Natural killer cell (primary cell): ENCODE measurements at places on chromosomes 4 and X. TPM values are rescaled to one million over a fixed set of nuclear protein-coding genes. Genes with fewer than 3 reads are reported as not detected.

Gene FGFR3
- not detected for total RNA-seq

Gene CT45A2
- not detected for total RNA-seq

Gene CDS1
- 0.14 TPM for total RNA-seq

Gene TMEM129
- 26.9 TPM for total RNA-seq

Gene PITX2
- not detected for total RNA-seq

Gene EPGN
- not detected for total RNA-seq

Gene GPR101
- total RNA-seq: not detected

Gene MYOZ2
- total RNA-seq: not detected

Gene TCEAL6
- not detected for total RNA-seq

Gene RASL11B
- total RNA-seq: not detected

Gene UBL4A
- total RNA-seq: 11.7 TPM

Gene PNMA5
- total RNA-seq: not detected

Gene RPA4
- total RNA-seq: 1.5 TPM

DNA sequence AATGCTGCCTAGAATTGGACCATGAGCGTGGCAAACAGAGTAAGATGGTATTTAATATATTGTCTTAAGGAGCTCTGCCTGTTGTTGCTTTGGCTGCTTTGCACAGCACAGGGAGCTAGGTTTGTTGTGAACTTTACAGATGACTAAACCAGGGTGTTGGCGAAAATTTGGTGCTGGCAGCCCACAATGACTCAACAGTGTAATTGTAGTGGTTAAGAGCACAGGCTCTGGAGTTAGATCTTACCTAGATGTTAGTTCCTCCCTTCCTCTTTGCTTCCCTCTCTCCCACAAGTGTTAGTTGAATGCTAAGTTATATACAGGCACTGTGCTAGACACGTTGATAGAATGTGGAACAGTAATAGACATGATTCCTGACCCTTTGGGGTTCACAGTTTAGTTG lies 128.9 kb upstream of the TRPC5 start:
- H3K36me3 ChIP-seq: no peaks in the 10 kb centered on the region
- no peaks in the 10 kb centered on the region for H3K27me3 ChIP-seq
- H3K4me3 ChIP-seq: no peak overlapping the region
- no peak for DNase-seq
- no peak overlapping the region for H3K27ac ChIP-seq

DNA sequence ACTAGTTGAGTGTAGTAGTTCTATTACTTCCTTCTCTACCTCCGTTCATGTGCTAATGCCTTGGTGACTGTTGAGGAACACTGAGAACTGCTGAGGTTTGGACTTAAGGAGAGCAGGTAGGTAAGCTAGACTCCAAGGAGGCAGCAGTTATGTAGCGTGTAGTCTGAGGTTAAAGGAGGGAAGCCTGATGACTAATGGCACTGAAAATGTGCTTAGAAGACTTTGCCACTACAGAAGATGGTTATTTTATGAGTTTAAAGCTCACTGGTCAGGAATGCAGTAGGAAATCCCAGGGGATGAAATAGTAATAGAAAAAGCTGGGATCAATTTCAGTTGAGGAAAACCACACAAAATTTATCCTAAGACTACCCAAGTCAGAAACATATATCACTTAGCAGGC lies 1077.3 kb downstream of the RAPGEF2 start:
- no peak overlapping the region for H3K4me3 ChIP-seq
- no peaks in the 10 kb centered on the region for H3K4me1 ChIP-seq
- no peak for DNase-seq
- no peaks in the 10 kb centered on the region for H3K36me3 ChIP-seq

GRCh38 chr4:53608242-53608641 lies 17.0 kb upstream of the LNX1 start:
- no peaks in the 10 kb centered on the region for H3K4me1 ChIP-seq
- H3K27ac ChIP-seq: no peak overlapping the region
- H3K36me3 ChIP-seq: no peaks in the 10 kb centered on the region
- no peak overlapping the region for H3K4me3 ChIP-seq
- no peak for DNase-seq

- no peak for DNase-seq
- no peak overlapping the region for H3K27ac ChIP-seq
- no peak overlapping the region for H3K4me3 ChIP-seq
Observed at GRCh38 chrX:96989830-96990571, 106.3 kb downstream of the RPA4 start.

- no peaks in the 10 kb centered on the region for H3K36me3 ChIP-seq
- H3K27ac ChIP-seq: no peak overlapping the region
- no peak for DNase-seq
- no peak overlapping the region for H3K4me3 ChIP-seq
- no peaks in the 10 kb centered on the region for H3K27me3 ChIP-seq
- H3K4me1 ChIP-seq: no peaks in the 10 kb centered on the region
Observed at GRCh38 chr4:108601106-108601505, 19.3 kb upstream of the RPL34 start.

DNA sequence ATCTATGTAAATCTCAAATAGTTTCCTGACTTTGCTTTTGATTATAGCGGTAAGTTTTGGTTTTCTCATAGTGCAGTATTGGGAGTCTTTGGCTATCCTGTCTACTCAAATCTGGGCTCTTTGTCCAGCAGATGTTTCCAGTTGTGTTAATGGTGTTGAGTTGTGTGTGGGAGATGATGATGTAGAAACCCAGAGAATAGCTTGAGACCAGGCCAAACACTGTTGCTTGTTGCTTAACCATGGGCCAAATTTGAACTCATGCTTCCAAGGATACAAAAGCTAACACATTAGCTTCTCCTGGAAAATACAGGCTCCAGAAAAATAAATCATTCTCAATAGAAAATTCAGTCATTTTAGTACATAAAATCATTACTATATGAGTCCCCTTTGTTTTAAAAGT lies 82.6 kb upstream of the GYPA start:
- no peaks in the 10 kb centered on the region for H3K36me3 ChIP-seq
- H3K27me3 ChIP-seq: no peaks in the 10 kb centered on the region
- no peak for DNase-seq
- H3K4me1 ChIP-seq: no peaks in the 10 kb centered on the region
- H3K4me3 ChIP-seq: no peak overlapping the region

GRCh38 chr4:78753091-78753490 lies 23.1 kb upstream of the BMP2K start:
- no peak for DNase-seq
- no peaks in the 10 kb centered on the region for H3K36me3 ChIP-seq
- no peaks in the 10 kb centered on the region for H3K4me1 ChIP-seq
- no peaks in the 10 kb centered on the region for H3K27me3 ChIP-seq

GRCh38 chrX:40108959-40109287 lies 11.2 kb upstream of the BCOR start:
- no peaks in the 10 kb centered on the region for H3K36me3 ChIP-seq
- peaks cover 36% of the 10 kb centered on the region for H3K4me1 ChIP-seq
- DNase-seq: peak; percentile 82
- no peak overlapping the region for H3K27ac ChIP-seq

DNA sequence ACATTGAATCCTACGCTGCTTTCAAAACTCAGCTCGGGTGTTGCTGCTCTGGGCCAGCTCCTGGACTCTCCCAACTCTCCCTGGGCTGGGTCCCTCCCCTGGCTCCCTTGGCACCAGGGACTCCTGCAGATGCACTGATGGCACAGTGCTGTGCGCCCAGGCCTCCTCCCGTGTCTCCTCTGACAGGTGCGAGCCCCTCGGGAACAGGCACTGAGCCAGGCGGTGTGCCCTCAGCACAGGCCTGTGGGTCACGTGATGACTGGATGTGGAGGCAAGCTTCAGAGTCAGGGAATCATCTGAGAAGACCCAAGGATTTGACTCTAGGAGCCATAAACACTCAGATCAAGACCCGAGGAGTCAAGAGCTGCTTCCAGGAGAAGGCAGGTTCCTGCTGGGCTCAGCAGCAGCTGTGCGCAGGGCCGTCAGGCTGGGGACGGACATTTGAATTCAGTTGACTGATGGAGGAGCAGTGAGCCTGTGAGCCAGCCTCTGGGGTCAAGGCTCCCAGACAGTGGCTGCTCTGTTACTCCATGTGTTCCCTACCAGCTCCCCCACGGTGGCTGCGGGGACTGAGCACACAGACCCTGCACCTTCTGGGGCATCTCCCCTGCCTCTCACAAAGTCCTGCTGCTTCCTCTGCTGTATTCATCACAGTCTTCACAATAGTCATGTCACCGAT lies 33.0 kb downstream of the NAT8L start:
- no peak overlapping the region for H3K27ac ChIP-seq
- H3K4me3 ChIP-seq: no peak overlapping the region
- H3K36me3 ChIP-seq: no peaks in the 10 kb centered on the region
- no peak for DNase-seq

DNA sequence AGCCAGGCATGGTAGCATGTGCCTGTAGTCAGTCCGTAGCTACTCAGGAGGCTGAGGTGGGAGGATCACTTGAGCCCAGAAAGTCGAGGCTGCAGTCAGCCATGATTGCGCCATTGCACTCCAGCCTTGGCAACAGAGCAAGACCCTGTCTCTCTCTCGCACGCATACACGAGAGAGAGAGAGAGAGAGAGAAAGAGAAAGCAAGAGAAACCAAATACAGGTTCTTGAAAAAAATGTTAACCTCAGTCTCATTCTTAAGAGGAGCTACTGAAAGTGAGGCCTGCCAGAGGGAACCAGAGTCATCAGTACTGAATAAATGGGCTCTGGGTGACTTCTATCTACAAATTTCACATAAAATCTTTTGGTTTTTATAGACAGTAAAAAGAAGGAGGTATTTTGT lies 42.9 kb downstream of the KIAA0232 start:
- H3K27ac ChIP-seq: peak overlapping the region; percentile 74
- H3K4me1 ChIP-seq: peaks cover 30% of the 10 kb centered on the region
- DNase-seq: no peak
- peaks cover 17% of the 10 kb centered on the region for H3K36me3 ChIP-seq
- H3K4me3 ChIP-seq: no peak overlapping the region

DNA sequence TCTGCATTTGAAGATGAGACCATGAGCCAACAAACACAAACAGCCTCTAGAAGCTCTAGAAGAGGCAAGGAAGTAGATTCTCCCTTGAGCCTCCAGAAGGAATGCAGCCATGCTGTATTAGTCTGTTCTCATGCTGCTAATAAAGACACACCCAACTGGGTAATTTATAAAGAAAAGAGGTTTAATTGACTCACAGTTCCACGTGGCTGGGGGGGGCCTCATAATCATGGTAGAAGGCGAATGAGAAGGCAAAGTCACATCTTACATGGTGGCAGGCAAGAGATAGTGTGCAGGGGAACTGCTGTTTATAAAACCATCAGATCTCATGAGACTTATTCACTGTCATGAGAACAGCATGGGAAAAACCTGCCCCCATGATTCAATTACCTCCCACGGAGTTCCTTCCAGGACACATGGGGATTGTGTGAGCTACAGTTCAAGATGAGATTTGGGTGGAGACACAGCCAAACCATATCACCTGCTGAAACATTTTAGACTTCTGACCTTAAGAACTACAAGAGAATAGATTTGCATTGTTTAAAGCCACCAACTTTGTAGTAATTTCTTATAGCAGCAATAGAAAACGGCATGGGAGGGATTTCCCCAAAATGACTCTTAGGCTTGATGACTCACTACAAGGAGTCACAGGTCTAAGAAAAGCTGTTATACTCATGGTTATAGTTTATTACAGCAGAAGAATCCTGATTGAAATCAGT lies 284.4 kb upstream of the SFRP2 start:
- no peak overlapping the region for H3K27ac ChIP-seq
- H3K27me3 ChIP-seq: no peaks in the 10 kb centered on the region
- DNase-seq: no peak
- no peaks in the 10 kb centered on the region for H3K4me1 ChIP-seq
- H3K36me3 ChIP-seq: no peaks in the 10 kb centered on the region

DNA sequence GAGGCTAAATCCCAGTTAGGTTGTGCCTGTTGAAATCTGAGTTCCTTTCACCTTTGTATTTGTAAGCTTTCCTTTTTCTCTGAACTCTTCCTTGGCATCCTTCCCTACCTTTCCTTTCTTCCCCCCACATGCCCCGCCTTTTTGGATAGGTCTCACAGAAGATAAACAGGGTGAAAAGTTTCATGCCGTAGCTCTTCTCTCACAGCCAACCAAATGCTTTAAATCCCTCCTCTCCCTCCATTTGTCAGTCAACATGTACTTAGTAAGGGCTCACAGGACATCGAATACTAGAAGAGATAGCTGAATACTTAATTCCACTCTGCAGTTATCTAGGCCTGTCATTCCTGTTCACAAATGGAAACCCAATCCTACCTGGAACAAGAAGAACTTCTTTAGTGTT lies 107.1 kb upstream of the BMPR1B start:
- H3K4me3 ChIP-seq: no peak overlapping the region
- no peaks in the 10 kb centered on the region for H3K4me1 ChIP-seq
- H3K27ac ChIP-seq: no peak overlapping the region
- no peak for DNase-seq
- no peaks in the 10 kb centered on the region for H3K27me3 ChIP-seq

DNA sequence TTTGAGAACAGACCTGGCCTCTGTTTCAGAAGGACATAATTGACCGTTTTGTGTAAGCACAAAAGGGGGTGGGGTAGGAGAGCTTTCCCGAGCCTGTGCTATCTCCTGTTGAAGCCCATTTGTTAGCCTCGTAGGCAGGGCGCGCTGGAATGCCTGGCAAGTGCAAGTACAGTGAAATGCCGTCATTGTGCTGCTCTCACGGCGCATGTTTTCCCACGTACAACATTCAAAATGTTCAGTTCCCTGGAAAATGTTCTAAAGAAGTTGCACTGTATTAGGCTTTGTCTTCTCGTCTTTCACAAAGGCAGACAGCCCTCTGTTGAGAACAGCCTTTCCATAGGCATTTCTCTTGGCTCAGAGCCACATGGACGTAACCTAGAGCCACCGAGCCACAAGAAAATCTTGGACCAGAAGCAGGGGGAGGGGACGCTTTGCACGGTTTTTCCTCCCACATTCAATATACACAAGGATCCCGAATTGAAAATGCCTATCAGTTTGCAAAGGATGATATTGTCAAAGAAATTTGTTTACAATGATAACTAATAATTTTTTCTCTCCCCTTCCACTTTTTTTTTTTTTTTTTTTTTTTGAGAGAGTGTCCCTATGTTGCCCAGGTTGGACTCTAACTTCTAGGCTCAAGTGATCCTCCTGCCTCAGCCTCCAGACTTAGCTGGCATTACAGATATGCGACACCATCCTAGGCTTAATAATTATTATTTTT lies 54.6 kb upstream of the RAPGEF2 start:
- no peaks in the 10 kb centered on the region for H3K36me3 ChIP-seq
- no peak overlapping the region for H3K4me3 ChIP-seq
- no peak for DNase-seq
- no peaks in the 10 kb centered on the region for H3K4me1 ChIP-seq
- no peaks in the 10 kb centered on the region for H3K27me3 ChIP-seq
- no peak overlapping the region for H3K27ac ChIP-seq

GRCh38 chrX:119427024-119427794 lies 28.1 kb downstream of the SLC25A43 start:
- DNase-seq: peak; percentile 13
- H3K4me3 ChIP-seq: no peak overlapping the region
- H3K4me1 ChIP-seq: peaks cover 22% of the 10 kb centered on the region
- H3K36me3 ChIP-seq: no peaks in the 10 kb centered on the region
- peak overlapping the region; percentile 68 for H3K27ac ChIP-seq
